ENCODE measurements at places on chromosomes 5 and 9.

GRCh38 chr5:75387806-75388205 lies 50.8 kb downstream of the HMGCR start:
- no peak for DNase-seq

DNA sequence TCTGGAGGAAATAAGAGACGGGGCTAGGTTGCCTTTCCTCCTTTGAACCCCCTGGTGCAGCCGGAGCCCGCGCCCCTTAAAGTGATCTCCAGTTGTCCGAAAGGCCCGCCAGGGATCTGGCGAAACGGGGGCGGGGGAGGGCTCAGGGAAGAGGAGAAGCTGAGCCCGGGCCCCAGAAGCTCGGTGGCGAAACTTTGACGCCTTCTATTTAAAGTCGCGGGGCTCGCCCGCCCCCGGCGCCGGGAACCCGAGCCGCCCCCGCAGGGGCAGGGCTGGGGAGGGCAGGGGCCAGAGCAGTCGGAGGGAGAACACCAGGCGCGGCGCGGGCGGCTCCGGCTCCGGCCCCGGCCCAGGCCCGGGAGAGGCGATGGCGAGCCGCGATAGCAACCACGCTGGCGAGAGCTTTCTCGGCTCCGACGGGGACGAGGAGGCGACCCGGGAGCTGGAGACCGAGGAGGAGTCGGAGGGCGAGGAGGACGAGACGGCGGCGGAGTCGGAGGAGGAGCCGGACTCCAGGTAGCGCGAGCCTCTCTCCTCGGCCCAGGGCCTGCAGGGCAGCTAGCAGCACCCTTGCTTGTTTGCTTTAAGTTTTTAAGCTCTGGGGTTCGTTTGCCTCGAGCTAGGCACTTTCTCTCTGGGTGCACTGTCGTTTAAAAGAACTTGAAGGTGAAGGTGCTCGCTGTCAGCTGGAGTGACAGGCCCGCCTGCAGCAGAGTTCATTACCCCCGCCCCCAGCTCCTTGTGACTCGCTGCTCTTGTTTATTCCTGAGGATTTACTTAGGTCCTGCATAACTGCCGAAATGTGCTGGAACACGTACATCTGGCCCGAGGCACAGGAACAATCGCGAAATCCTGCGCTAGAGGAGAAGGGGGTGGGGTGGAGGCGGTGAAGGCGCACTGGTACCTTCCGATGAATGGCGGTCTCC lies at the start of gene CMYA5:
TSS of gene CMYA5 (plus strand) at position 296 of the 926 bp plus-strand sequence. CDS start at position 368, 72 bp downstream.
- no peak for DNase-seq

GRCh38 chr9:79945495-79945894 lies 373.7 kb downstream of the TLE4 start:
- DNase-seq = no peak

GRCh38 chr9:89204801-89205200 lies 26.2 kb upstream of the SHC3 start:
- no peak for DNase-seq

DNA sequence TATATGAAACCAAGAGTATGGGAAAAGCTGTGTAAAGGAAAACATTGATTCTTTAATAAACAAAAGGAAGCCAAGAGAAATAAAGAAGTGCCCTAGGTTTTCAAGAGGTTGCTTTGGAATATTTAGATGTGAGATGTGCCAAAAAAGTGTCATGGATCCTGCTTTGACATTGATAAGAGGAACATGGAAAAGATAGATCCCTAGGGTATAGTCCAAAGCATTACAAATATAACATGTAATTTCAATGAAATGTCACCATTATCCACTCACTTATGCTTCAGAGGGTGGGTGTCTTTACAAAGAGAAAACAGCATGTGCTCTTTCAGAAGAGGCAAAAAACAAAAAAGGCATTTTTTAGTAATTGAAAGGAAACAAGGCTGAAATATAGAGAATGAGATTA lies 1196.7 kb downstream of the EFNA5 start:
- DNase-seq = no peak

DNA sequence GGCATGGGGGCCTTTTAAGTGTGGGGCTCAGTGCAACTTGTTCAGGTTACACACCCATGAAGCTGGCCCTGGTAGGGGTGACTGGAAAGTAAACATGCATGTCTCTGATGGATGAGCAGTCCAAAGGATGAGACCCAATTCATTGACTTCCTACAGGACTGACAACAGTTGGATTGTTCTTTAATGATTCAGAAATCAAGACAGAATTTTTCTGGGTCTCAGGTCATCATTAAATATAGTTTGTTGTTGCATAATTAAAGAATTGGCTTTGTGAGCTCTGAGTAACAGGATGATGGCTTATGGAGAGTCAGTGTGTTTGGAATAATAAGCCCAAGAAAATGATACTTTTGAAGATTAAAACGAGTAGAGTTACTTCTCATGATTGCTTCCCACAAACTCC lies 604.2 kb upstream of the CLINT1 start:
- DNase-seq = no peak
